Stimulated activated CD8-positive, alpha-beta memory T cell treated with anti-CD3 and anti-CD28 coated beads, Interleukin-4, amount 100 ng/mL, for 1 hour (primary cell): ENCODE measurements at places on chromosomes 1 and 21.

DNA sequence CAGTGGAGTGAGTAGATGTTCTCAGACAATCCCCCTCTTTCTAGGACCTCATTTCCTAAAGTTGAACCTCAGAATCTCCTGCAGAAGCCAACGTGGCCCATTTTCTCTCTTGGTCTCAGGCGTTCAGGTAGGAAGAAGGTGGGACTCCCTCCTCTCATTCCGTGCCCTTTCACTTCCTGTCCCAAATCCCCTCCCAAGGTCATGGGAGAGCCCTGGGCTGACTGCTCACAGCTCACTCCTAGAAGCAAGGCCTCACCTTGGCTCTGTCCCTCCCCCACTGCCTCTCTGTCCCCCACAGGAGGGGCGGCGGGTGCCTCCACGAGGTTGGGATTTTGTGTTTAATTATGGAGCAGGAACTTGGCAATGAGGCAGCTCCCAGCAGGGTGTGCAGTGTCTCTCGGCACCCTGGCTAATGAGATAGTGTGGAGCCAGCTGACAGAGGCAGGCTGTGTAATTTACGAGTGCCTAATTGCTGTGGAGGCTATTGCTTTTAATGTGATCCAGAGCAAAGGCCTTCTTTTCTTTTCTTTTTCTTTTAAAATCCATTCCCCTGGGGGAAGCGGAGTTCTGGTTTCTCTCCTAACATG, 9.1 kb upstream of the CDK18 start:
- DNase-seq, result no peak

GRCh38 chr1:47931395-47931794, 65.8 kb downstream of the TRABD2B start:
- no peak for DNase-seq

DNA sequence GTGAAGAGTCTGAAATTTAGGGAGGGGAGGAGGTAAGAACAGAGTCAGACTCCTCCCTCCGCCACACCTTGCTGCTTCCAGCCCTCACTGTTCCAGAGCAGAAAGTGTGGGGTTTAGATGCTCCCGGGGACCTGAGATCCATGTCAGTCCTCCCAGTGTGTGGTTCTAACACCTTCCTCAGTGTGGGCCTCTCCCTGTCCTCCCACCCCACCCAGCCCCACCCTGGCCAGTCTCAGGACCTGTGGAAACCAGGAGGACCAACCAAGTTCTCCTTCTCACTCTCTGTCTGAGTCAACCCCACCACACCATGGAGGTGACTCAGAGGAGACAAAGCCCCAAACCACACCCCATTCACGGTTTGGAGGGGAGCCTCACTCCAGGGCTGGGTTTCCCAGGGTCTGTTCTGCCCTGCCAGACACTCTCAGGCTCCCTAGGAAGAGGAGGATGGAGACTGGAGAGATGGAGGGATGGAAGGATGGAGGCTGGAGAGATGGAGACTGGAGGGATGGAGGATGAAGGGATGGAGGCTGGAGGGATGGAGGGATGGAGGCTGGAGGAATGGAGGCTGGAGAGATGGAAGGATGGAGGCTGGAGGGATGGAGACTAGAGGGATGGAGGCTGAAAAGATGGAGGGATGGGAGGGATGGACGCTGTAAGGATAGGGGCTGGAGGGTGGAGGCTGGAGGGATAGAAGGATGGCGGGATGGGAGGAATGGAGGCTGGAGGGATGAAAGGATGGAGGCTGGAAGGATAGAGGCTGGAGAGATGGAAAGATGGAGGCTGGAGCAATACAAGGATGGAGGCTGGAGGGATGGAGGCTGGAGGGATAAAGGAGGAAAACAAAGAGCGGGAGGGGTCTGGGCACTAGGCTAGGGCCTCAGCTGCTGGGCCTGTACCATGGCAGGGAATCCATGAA, 100.9 kb upstream of the RUNX3 start:
- peak; percentile 59 for DNase-seq

DNA sequence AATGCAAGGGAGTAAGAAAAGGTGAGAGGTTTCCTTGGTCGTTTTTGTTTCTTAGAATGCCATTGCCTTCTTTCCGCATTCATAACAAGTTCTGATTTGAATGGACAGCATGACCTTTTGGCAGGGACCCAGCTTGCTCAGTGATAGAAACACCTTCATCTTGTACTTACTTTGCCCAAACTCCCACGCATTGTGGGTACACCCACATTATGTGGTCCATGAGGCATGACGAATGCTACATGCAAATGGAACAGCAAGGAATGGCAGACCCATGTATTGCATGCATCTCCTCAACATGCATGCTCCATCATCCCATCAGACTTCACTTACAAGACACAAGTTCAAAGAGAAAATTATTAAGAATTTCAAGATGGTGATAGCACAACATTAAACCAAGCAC, 102.8 kb downstream of the CDC7 start:
- DNase-seq, result no peak

DNA sequence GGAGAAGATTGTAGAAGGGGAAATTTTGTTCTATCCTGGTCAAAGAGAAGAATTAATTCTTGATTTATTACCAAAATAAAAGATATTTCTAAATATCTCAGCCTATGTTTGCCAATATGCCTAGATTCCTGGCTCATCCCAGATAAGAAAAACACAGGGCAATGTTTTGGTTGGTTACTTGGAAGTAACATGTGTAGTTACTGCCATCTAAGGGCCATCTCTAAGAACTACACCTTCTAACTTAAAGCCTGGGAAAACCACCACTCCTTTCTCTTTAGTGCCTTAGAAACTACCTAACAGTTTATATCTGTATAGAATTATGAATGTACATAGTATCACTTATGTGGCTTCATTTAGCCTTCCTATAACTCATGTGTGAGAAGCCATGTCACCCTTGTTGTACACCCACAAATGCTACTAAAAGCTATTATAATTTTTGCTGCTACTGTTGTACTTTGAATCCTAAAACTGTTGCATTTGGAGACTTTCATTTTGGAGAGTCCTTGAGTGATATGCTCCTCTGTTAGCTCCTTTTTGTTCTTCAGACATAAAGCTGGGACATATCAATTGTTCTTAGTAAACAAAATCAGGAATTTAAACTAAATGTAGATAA, 4.5 kb downstream of the AIM2 start:
- no peak for DNase-seq

- DNase-seq, result no peak
Measured at GRCh38 chr1:44327679-44328491, 27.2 kb downstream of the ERI3 start.

GRCh38 chr21:37564924-37565529, 198.5 kb downstream of the DYRK1A start:
- no peak for DNase-seq

GRCh38 chr21:45451091-45451740, 46.3 kb downstream of the COL18A1 start:
- DNase-seq, result no peak
